ENCODE measurements at places on chromosomes 11 and 22.

DNA sequence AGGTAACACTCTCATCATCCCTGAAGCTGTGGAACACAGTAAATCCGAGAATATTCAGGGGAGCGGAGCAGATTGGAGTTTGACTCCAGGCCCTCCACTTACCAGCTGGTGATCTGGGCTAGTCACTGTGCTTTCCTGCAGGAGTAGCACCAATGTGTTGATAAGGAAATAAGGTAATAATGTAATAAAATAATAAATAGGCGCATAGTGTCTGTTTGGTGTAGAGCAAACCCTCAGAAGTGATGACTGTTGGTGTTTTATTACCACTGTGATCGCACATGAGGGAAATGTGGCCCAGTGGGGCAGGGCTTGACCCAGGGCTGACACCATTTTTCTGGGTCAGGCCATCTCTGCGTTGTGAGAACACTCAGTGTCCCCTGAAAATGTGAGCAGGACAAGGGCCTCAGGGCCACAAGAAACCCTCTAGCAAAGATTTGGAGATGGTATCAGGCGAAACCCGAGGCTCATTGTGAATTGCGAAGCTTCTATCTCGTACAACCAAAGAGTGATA is 563.9 kb upstream of the B3GAT1 start:
- no peak for DNase-seq

DNA sequence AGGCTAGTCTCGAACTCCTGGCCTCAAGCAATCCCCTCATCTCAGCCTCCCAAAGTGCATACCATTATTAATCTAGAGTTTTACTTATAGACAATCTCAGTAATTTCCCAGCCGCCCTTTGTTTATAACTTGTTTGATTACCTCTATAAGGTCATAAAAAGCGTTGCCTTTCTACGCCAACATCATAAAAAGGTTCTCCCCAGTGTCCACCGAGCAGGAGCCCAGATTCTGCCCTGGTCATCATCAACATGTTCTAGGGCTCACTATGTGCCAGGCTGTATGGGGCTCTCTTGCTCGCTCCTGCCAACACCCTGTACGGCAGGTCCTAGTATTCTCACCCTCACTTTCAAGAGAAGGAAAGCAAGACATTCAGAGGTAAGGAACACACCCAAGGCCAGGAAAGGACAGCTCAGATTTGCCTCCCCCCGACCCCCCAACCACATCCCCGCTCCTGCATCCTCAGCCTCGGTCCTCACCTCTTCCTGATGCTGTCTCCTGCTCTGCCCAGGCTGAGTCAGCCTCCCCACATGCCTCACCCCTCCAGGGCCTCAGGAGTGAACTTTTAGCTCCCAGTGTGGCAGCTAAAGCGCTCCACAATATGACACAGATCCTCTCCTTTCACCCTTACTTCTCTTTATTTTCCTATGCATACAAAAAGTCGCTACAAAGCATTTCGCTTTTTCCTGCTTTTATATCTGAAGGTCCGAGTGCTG is 14.3 kb downstream of the ARFGAP3 start:
- DNase-seq, result no peak

GRCh38 chr11:3130269-3131071 is 34.6 kb downstream of the OSBPL5 start:
- DNase-seq, result no peak

DNA sequence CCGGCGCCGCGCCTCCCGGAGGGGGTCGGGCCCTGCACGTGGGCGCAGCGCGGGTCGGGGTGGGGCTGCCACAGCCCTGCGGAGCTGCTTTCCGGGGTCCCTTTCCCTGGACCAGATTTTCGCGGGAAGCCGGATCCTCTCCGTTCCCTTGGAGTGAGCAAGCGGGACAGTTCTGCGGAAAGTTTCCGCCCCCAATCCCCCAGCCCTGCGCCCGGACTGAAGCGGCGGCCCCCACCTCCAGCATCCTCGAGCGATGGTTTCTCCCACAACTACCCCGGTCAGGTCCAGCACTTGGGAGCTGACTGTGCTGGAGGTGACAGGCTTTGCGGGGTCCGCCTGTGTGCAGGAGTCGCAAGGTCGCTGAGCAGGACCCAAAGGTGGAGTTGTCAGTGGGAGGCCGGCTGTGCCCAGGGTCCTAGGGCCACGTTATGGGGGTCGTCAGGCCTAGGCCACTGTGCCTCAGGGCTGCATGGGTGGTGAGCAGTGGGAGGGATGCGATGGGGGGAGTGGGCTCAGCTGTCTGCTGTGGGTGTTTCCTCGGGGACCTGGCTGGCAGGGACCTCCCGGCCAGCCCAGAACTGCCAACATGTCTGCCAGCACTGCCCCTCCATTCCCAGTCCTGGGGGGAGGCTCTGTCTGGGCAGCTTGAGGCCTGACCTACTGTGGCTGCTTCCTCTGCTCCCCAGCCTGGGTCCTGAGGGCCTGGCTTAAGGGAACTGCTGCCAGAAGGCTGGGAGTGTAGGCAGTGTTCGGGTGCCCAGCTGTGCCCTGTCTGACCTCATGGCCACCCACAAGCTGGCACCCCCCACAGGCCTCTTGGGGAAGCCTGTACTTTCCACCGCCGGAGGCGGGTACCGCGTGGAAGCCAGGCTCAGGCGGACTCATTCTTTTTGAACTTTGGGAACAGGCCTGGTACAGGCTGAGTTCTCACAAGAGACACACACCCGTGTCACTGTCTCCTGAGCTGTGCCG is 726 bp downstream of the ST3GAL4 start:
- DNase-seq, result peak; percentile 99

- DNase-seq, result no peak
These were observed 63.4 kb downstream of the AAMDC start for GRCh38 chr11:77884186-77884828.
